Hepatocyte (in vitro differentiated cells): ENCODE measurements at places on chromosomes 11 and 22.
A peak's percentile ranks its signal among the peaks of the same experiment; 100 is the strongest.

- DNase-seq: no peak
Observed at GRCh38 chr11:107006076-107006833, 12.0 kb downstream of the GUCY1A2 start.

GRCh38 chr11:117855186-117855845, 21.1 kb downstream of the FXYD6 start:
- no peak for DNase-seq

DNA sequence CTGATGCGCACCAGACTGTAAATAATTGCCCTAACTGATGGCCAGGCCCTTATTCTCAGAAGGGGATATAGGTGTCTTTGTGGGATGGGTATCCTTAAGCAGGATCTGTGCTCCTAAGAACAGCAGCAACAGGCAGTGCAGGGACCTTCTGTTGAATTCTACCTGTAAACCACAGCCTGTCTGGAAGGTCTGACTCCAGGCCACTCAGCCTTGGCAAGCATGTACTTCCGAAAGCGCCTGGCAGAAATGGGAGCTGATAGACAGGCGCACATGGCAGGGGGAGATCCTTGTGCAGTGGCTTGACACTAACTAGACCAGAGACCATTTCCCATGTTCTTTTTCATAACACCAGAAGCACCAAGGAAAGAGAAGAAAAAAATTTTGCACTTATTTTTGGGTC, 59.0 kb downstream of the C22orf31 start:
- no peak for DNase-seq

DNA sequence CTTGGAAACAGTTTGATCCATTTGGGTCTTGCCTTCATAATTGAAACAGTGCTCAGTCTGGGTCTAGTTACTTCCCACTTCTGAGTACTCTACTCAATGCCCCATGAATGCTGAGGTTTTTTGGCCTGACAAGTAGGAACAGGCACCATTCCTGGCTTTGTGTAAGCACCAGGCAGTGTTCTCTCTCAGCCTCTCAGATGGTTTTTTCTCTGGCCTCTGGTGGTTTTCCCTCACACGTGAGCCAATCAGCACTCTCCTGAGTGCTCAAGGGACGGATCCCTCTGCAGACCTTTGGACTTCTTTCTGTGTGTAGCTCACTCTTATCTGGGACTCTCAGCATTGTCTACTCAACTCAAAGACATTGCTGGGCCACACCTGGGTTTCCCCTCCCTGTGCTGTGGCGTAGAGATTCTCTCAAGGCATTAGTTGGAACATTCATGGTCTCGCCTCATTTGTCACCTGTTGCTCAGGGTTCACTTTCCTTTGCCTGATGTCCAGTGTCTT, 21.3 kb downstream of the SIK2 start:
- DNase-seq: peak; percentile 77

DNA sequence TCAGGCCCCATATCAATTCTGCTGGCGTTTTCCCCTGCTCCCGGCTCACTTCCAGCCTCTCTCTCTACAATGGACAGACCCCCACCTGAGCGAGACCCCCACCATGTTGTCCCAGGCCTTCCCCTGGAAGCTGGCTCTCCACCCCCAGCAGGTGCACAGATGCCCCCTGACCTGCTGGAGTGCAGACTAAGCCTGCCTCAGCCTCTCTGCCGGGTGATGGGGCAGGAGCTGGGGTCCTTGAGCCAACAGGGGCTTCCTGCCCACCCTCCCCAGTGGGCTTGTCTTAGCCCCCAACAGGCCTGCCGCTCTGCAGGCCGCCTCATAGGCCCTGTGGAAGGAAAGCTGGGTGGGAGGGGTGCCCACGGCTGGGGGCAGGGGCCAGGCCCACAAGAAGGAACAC, 10.0 kb downstream of the ELFN2 start:
- no peak for DNase-seq
